NCI-H2081 treated with DMSO at 0.1 percent for 48 hours (cell line): ENCODE measurements at places on chromosomes 5 and 9.

DNA sequence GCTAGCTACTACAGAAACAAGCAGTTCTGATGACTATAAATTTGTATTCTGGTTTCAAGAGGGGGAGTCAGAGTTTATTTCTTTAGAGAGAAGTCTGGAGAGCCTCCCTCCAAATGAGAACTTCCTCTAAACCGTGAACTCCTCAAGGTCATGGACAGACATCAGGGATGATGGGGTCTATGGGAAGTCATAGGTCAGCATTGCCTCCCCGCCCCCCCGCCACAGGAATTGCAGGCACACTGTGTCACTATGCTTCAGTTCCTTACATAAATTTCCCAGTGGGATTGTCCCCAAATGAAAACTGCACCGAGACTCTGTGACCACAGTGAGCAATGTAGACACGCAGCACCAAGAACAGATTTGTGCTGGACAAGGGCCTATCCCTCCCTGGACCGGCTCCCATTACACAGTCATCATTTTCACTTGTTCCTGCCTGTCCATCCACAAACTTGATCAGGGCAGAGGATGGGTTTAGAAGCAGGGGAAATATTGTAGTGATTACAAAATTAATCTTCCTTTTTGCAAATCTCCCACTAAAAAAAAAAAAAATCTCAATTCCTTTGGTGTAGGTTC, 300.3 kb downstream of the EFNA5 start:
- DNase-seq = no peak

DNA sequence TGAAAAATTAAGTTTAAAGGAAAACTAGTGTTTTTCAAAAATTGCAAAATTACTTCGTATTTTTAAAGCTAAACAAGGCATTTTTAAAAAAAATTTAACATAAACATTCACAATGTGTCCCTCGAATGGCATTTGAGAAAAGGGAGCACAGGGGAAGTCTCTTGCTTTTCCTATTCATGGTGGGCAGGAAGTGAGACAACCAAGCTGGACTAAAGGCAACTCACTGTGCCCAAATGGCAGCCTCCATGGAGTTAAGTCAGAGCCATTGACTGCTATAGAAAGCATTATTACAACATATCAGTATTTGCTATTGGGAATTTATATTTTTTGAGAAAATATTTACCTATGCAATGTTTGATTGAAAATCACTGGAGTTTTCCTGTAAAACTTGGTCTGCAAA, 8.3 kb downstream of the HNRNPH1 start:
- DNase-seq = no peak

- DNase-seq = no peak
These were observed 427.1 kb downstream of the PRELID2 start for GRCh38 chr5:145408048-145408341.

DNA sequence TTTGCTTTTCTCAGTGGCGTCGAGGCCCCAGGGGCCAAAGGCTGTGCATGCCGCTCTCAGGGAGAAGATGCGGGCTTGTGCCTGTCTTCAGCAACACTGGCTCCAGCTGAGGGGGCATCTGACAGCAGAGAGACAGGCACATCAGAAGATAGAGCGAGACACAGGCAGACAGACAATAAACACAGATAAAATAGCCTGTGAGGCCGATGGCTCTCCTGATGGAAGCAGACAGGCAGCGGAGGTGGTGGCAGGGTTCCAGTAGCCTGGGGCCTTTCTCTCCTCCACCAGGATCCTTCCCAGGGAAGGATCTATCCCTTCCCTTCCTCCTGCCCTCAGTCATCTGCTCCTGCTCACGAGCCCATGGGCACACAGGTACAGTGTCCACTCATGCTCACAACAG, 16.6 kb upstream of the UNC5A start:
- DNase-seq = no peak

DNA sequence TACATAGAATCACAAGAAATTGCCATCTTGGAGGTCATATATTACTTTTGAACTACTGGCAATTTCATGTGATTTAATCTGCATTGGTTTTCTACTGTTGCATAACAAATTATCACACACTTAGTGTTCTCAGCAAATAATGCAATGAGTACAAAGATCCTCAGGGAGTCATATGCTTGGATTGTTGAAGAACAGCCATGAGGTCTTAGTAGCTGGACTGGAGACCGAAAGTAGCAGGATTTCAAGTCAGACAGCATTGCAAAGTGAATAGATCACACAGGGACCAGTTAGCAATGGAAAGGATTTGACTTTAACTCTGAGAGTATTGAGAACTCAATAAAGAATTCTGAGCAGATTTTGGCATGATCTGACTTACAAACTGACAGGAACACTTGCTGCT, 32.2 kb upstream of the FRMD3 start:
- DNase-seq = no peak

- DNase-seq = no peak
These were observed 132.9 kb upstream of the NR3C1 start for GRCh38 chr5:143536364-143536763.

DNA sequence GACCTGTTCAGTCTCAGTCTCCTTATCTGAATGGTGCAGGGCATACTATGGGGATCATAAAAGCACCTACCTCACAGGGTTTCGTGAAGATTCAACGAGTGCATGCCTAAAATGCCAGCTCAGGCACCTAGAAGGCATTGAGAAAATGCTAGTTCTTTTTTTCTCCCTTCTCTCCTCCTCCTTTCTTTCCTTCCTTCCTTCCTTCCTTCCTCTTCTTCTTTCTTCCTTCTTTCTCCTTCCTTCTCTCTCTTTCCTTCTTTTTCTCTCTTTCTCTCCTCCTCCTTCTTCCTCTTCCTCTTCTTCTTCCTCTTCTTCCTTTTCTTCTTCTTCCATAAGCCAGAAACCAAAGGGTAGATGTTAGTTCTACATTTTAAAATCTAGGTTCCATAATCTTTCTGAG, 12.3 kb upstream of the RAB14 start:
- DNase-seq = no peak

- no peak for DNase-seq
These were observed 79.0 kb downstream of the COL23A1 start for GRCh38 chr5:178511172-178511571.

- DNase-seq = no peak
These were observed 34.0 kb downstream of the SCGB3A1 start for GRCh38 chr5:180557217-180557809.
